ENCODE measurements at places on chromosomes 6 and 20.

- no peak for DNase-seq
These were observed 47.5 kb downstream of the KCNQ5 start for GRCh38 chr6:72669324-72669723.

DNA sequence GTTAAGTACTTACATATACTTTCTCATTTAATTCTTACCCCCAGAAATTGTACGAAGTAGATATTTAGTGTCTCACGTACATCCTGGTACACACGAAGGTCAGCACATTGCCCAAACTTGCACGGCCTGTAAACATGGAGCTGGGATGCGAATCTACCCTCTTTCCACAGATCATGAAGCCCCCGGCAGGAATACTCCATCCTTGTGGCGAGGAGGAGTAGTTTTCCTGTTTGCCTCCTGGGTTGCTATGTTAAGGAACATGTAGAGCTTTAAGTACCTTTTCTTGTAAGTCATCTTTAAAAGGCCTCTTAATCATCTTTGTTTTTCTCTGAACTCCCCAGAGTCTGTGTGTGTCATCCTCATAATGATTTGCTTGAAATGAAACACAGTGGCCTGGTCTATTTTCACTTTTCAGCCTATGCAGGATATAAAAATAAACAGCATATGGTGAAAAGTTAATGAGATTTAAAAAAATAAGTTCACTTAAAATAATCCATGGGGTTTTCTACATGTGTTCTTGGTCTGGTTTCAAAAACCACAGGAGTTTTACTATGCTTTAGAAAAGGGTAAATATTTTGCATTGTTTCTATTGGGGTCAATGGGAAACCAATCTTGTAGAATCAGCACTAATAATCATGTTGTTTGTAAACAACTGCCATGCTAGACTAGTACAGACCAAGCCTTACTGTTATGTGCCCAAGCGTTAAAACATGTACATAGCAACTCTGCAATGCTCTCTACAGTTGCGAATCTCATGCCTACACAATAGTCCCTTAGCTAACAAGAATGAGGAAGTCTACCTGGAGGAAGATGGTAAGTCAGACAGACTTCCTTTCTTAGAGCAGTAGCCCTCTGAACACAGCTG lies 9.3 kb upstream of the ARID1B start:
- no peak for DNase-seq

GRCh38 chr20:33893314-33893713 lies 82.2 kb downstream of the CHMP4B start:
- DNase-seq: peak; percentile 32

GRCh38 chr6:162076816-162077215 lies 650.8 kb downstream of the PRKN start:
- DNase-seq: no peak

DNA sequence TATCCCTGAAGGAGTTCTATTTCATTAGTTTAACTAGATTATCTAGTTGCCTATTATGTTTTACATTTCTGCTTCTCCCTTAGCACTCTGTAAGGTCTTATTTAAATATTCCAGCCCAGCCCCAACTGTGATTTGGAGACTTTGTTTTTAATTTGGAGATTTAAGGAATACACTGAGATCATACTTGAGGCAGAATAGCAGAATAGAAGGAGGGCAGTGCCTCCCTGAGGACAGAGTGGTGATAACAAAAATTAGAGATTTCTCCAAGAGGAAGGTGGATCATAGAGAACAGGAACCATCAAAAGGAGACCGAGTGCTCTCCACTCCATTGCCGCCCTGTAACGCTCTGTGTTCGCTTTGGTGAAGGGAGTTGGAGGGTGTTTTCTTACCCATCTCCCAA lies 14.8 kb upstream of the CD164 start:
- no peak for DNase-seq

DNA sequence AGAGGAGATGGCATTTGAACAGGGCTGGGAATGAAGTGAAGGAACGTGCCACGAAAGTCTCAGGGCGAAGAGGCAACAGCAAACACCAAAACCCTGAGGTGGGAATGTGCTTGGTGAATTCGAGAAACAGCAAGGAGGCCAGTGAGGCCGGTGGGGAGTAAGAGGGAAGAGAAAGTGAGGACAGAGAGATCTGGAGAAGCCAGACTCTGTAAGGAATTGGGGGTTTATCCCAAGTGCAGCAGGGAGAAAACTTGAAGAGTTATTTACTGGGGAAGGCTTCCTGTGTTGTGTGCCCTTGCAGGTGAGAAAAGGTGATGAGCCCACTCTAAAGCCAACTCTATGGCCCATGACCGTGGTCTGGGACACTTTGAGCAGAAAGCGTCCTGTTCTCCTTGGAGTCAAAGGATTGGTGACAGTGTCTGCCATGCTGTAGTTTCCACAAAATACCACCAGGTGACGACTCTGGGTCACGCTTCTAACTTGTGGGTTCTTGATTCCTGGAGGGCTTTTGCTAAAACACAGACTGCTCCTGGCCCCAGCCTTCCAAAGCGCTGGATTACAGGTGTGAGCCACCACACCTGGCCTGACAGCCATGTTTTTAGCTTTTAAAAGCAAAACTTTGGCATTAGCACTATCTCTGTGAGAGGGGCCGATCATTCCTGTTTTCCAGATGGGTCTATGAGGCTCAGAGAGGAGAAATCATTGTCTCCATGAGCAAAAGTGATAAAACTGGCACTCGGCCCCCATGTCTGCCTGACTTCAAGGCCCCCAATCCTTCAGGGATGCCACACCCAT lies 18.0 kb upstream of the CSNK2A1 start:
- DNase-seq: peak; percentile 16

- no peak for DNase-seq
These were observed 1.4 kb upstream of the NRN1 start for GRCh38 chr6:6008089-6008647.

- no peak for DNase-seq
These were observed 6.0 kb downstream of the TMEM30A start for GRCh38 chr6:75278474-75279077.

- no peak for DNase-seq
These were observed 176.2 kb downstream of the KIF16B start for GRCh38 chr20:16397086-16397485.

DNA sequence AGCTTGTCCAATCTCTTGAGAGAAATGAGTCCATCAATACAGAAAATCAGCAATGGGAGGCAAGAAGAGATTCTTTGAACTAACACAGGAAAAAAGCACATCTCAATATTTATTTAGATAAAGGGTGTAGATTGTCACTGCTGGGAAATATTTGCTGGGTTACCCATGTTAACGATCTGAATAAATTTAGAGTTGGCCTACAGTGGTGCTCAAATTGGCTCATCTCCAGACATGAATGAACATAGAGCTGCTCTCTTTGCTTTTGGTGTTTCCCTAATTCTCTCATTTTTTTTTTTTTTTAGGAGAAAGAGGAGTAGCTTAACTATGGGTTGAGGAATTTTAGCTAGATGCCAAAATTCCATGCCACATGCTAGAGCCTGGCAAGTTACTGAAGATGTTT lies 471.2 kb downstream of the PKHD1 start:
- DNase-seq: no peak

GRCh38 chr20:19253316-19253715 lies 40.9 kb downstream of the SLC24A3 start:
- DNase-seq: no peak

Measured in AG04450 (cell line).